ENCODE measurements at places on chromosomes 3 and 15. TPM values are rescaled to one million over a fixed set of nuclear protein-coding genes. Genes with fewer than 3 reads are reported as not detected.

TLNRD1 gene
- total RNA-seq: 16.9 TPM

DNA sequence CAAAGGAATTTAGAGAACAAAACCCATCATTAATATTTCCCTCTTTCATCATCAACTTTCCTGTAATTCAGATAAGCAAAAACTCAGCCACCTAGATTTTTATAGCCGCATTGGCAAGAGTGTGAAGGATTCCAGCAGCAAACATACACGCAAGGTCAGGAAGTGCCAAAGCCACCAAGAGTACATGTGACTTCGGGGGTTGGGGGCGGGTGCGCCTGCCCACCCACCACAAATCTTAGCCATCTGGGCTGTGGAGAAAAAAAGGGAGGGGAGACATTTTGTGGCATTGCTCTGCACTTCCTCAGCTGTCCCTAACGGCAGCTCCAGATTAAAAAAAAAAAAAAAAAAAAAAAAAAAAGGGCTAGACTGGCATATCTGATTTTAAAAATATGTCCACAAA lies 148.4 kb downstream of the TNIK start:
- DNase-seq: no peak

DNA sequence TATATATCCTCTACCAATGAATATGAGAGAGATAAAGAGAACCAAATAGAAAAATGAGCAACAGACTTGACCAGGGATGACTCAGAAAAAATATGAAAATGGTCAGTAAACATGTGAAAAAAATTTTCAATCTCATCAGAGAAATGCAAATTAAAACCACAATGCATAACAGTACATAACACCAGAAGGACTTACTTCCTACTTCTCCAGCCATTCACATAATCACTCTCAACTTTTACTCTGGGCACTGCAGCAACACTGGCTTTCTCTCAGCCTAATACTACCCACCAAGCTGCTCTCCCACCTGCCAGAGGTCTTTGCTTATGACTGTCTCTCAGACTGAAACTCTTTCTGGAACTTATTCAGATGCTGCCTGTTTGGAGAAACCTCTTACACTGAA lies 49.4 kb downstream of the DPH6 start:
- no peak for DNase-seq

GRCh38 chr3:171813897-171814460 lies 3.7 kb upstream of the PLD1 start:
- peak; percentile 39 for DNase-seq

GHSR gene
- not detected for total RNA-seq

DNA sequence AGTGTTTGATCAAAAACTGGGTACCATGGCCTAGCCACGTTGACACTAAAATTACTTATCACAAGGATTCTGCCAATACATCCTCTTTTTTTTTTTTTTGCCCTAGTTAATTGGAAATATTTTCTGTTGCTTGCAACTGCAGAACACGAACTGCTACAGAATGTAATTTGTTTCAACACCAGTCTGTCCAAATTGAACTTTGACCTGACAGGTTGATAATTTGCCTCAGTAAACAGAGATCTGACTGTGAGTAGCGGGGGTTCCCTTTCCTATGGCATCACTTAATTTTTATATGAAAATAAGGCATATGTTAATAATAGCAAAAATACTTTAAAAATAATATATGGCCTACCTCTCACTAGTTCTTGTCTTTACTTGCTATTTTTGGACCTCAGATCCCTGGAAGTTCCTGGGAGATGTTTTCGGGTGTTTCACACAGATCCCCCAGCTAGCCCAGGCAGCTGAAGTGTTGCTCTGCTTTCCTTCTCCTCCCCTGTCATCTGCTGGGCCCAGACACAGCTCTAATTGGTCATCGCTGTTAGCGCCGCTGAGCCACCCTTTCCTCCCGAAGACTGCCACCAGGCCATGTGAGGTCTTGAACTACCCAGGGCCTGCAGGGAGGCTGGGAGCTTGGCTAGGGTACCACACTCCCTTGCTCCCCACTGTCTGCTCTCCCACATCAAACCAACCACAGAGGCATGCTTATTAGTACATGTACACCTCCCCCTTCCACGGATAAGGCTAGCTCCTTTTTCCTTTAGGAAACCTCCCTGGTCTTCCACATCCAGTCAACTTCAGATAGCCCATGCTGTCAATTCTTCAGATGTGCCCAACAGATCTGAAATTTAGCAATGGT lies 89.8 kb upstream of the RNF7 start:
- no peak for DNase-seq

DNA sequence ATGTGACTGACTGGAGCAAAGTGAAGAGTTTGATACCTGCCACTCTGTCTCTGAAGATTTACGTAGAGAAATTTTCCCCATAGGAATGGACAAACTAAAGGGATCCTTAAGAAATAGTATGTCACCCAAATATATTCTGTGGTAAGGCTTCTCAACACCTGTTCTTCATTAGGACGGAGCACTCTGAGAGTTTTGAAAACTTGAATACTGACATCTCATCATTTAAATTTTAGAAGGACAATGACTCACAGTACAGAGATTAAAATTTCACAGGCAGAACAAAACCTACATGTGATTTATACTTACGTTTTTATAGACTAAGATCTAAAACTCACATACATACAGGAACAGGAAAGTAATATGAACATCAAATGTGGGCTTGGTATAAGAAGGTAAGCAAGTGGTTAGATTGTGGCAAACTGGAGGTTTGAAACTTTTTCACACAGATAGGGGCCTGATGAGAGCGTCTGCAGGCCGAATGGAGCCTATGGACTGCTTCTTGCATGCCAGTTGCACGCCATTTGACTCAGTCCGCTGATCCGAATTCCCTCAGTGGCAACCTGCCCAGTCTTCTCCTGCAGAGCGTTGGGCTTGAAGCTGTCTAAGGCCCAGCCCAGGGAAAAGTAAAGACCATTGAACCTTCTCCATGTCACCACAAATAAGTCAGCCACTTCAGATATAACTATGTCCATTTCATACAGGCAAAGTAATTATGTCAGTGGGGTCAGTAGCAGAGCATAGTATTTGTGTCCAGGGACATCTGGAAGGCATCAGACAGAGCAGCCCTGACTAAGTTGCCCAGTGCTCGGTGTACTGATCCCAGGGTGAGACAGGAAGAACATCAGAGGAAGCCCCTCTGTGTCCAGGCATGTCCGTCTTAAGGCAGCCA lies 45.7 kb downstream of the ZBTB38 start:
- DNase-seq: peak; percentile 58

DNA sequence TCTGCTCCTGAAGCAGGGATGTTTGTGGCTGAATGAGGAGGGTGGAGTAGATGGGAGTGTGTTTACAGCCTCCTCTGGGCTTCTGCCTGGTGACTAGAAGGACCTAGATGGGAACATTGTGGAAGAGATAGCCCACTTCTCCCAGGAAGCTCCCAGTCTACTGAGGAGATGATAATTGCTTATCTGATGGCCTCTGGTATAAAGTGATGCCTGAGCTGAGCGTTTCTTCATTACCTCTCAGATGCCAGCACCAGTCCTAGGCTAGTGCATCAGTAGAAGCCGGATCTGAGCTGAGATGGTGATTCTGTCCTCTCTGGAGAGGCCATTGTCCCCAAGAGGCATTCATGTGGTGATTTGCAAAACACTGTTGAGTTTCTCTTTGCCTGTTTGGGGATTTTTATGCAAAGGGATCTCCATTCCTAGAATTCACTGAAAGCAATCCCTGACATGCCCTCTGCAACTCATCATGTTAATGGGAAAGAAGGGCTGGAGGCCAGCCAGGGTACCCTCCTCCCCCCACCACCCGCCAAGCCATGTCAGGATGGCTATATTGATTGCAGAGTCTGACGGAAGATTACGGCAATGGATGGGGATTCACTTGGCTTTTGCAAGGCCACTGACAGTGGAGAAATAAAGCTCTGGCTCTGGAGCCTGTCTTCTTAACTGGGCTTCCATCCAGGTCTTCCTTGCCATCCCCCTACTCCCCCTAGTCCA lies 166.4 kb upstream of the ROPN1 start:
- no peak for DNase-seq

MUSTN1 gene
- total RNA-seq: 2.8 TPM

PLA2G4F gene
- total RNA-seq: not detected

OXTR gene
- total RNA-seq: 0.70 TPM

- DNase-seq: peak; percentile 40
These were observed 18.6 kb upstream of the DNAAF4 start for GRCh38 chr15:55526559-55527036.

- peak; percentile 88 for DNase-seq
These were observed at the start of gene EPHB1 for GRCh38 chr3:134794950-134795745. EPHB1 (plus strand) TSS chr3:134795260.

Data from activated CD4-positive, alpha-beta T cell treated with anti-CD3 and anti-CD28 coated beads for 36 hours (primary cell).